ENCODE measurements at places on chromosomes 2 and 18.

DNA sequence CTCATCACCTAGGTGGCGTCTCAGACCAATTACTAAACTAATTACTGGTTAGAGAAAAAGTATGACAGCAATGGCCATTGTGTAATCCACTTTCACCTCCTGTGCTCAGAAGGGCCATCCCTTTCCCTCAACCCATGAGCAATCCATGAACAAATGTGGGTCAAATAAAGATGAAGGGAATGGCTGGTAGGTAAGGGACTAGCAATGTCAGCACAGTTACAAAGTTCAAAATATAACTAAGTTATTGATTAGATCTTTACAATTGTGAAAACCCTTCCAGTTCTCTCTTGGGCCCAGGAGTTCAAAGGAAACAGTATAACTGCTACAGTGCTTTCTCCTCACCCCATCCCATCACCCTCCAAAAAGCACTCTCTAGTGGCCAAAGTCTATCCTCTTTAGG, 98.3 kb downstream of the DTNA start:
- no peak for DNase-seq

- DNase-seq = no peak
These were observed 101.3 kb downstream of the LRP2 start for GRCh38 chr2:169260846-169261642.

DNA sequence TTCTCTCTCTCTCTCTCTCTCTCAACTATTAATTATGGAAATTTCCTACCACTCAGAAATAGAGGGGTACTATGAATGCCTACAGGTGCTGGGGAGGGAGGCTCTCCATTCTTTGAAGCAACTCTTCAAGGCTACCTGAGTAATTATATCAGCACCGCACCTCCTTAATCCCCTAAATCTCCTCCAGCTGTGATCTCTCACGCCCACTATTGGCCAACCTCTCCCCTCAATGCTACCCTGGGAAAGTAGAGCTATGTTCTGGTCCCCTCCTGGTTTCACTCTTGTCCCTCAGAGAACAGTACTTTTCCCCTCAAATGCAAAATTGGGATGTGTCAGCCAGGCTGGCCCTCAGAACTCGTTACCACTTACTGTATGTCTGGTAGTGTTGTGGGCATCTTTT, 1.6 kb downstream of the MOCOS start:
- no peak for DNase-seq

GRCh38 chr2:9228088-9228751, 21.6 kb downstream of the ASAP2 start:
- DNase-seq = peak; percentile 86

- DNase-seq = no peak
These were observed 181.1 kb downstream of the NEDD4L start for GRCh38 chr18:58225101-58225500.

GRCh38 chr18:41532344-41533086, 422.5 kb upstream of the PIK3C3 start:
- peak; percentile 0 for DNase-seq

GRCh38 chr2:240060977-240061591, 7.8 kb upstream of the OR6B3 start:
- peak; percentile 55 for DNase-seq

- DNase-seq = no peak
These were observed 60.8 kb downstream of the MYO3B start for GRCh38 chr2:170238776-170239175.

DNA sequence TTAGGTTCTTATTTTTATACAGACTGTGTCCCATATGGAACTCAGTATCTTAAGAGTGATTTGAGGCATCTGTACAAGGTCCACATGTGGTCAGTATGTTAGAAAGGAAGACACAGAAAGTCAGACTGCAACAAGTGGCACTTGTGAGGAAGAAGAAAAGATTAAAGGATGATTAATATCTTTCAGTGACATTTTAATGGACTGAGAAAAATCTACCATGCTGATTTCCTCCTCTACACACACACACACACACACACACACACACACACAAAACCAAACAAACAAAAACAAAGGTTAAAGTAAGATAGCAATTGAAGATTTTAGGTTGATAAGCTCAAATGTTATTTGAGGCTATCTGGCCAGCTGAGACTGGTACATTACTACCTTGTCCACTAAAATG, 94.5 kb upstream of the CHRNA1 start:
- DNase-seq = no peak

GRCh38 chr2:180124273-180125139, 117.4 kb upstream of the CWC22 start:
- DNase-seq = peak; percentile 63

GRCh38 chr2:86274265-86274917, 63.0 kb downstream of the REEP1 start:
- DNase-seq = peak; percentile 54

DNA sequence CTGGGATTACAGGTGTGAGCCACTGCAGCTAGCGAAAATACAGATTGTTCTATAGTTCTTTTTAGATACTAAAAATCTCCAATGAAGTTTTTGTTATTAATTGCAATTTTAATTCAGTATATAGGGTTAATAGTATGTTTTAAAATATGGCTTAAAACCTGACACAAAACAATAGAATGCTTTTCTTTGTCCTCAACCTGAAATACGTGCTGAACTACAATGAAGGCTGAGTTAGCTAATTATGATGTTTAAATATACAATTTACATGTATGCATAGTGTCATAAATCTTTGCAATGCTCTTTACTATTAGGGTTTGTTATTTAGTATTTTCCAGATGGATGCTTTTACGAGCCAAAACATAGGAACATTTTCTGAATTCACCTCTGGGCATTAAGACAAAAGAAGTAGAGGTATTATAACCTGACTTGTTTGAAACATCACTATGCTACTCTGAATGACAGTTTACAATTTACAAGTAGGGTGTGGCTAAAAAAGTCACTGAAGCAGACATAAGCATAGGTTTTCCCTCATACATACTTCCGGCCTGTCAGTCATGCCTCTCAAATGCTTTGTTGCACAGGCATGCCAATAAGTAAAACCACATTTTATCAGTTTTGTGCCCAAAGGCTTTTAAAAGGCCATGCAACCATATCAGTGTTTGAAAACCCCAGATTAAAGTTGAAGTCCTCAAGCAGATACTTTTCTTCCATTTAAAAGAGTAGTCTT, 168.3 kb downstream of the OTX1 start:
- no peak for DNase-seq

DNA sequence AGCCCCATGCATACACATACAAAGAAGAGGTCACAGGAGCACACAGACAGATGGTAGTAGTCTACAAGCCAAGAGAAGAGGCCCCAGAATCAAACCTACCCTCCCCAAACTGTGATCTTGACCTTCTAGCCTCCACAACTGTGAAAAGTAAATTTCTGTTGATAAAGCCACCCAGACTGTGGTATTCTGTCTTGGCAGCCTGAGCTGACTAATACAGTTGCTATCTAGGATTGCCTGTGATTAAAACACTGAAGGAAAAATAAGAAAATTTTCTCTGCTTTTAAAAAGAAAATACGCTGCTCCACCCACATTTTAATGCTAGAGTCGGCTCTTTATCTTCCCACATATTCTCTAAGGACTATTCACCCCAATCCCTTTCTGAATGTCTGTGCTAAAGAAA, 143.7 kb upstream of the TMEM200C start:
- DNase-seq = peak; percentile 37

DNA sequence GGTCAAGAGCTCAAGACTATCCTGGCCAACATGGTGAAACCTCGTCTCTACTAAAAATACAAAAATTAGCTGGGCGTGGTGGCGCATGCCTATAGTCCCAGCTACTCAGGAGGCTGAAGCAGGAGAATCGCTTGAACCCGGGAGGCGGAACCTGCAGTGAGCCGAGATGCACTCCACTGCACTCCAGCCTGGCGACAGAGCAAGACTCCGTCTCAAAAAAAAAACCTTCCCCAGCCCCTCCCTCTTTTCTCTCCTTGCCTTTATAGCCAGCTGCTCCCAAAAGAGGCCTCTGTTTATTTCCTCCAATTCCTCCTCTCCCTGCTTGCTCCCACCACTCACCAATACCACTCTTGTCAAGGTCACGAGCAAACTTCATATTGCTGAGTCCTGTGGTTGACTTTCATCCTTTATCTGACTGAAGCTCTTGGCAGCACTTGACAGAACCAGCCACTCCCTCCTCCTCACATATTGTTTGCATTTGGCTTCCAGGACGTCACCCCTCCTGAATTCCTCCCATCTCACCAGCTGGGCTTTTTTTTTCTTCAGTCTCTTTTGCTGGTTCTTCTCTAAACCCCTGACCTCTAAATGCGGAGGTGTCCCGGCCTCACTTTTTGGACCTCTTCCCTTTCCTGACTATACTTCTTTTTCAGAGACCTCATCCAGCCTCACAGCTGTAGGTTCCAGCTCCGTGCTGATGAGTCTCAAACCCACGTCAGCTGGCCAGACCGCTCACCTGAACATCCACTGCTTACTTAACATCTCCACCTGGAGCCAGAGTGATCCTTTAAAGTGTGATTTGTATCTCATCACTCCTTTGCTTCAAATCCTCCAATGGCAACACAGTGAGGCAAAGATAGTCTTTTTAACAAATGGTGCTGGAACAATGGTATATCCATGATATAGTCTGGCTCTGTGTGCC, 84.6 kb upstream of the CAB39 start:
- DNase-seq = peak; percentile 26

- no peak for DNase-seq
These were observed 203.5 kb downstream of the SEPTIN10 start for GRCh38 chr2:109410039-109410815.

DNA sequence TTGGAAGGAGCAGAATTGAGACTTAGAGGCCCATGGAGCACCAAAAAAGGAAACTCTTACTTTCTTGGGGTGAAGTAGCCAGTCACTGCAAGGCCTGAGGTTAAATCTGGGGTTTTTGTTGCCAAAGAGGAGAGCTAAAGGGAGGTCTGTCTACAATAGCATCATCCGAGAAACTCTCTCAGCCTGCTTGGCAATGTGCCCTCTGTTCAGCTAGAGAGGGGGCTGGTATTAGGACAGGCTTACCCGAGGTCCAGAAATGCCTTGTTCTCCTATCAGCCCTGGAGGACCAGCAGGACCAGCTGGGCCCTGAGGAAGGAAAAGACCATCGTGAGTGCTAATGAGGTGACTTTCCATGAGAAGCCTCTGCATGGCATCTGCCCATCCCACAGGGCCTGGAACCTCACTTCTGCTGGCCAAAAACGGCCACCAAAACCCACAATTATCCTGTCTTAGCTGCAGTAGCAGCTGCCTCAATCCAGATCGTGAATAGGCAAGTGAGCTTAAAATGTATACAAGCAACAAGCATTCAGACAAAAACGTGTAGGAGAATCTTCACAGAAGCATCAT, 61.6 kb downstream of the COL6A3 start:
- DNase-seq = peak; percentile 30

DNA sequence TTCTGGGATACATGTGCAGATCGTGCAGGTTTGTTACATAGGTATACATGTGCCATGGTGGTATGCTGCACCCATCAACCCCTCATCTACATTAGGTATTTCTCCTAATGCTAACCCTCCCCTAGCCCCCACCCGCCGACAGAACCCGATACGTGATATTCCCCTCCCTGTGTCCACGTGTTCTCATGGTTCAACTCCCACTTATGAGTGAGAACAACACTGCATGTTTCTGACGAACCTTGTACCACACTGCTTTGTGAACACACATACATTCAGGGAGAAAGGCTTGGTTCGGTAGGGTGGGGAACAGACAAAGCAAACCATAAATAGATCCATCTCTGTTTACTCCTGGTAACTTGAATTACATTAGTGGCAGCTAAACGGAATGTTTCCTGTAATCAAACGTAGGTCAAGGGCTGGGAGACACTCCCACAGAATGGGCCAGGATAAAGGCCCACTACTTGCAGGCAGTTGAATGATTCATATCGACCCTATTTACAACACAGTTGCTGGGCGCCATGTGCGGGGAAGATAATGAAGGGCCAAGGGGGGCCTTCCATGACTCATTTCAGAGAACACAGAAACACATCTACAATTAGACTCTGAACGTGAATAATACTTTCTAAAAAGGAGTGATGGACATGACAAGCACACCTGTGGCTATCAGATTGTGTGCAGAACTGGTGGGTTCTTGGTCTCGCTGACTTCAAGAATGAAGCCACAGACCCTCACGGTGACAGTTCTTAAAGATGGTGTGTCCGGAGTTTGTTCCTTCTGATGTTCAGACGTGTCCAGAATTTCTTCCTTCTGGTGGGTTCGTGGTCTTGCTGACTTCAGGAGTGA, 56.8 kb upstream of the KIDINS220 start:
- no peak for DNase-seq

GRCh38 chr2:18722101-18722500, 132.7 kb upstream of the NT5C1B start:
- no peak for DNase-seq

DNA sequence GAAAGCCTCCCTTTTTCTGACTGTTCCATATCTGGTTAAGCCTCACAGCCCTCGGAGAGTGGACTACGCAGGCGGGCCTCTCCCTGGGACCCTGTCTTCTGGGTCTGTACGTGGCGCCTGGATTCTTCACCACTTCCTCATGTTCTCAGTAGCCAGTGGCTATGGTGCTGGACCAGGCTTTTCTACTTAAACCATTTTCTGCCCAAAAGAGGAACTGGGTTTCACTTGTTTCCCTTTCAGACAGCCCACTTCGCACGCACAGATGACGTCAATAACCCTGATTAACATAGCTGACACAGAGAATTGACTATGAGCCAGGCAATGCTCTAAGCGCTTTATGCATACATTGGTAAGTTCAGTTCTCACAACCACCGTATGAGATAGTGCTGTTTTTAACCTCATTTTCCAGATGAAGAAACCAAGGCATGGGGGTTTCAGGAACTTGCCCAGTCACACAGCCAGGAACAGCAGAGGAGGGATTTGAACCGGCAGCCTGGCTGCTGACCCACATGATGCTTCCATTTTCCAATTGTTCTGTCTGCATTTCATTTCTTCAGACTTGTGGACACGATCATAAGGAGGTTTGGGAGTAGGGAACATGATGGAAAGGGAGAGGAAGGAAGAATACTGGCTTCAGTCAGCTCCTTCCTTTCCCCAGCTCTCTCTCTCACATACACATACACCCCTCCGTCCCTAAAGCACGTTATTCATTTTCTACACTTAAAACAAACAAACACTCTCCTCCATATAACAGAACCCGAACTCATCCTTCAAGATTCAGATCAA, 41.7 kb downstream of the MYOM1 start:
- peak; percentile 2 for DNase-seq

- DNase-seq = no peak
These were observed 48.0 kb downstream of the ANTXR1 start for GRCh38 chr2:69060938-69061501.

- DNase-seq = no peak
These were observed 199.3 kb upstream of the MYT1L start for GRCh38 chr2:2530334-2530733.
